HCT116 (cell line): ENCODE measurements at places on chromosomes 16 and 17. TPM values are rescaled to one million over a fixed set of nuclear protein-coding genes. Genes with fewer than 3 reads are reported as not detected.
A peak's percentile ranks its signal among the peaks of the same experiment; 100 is the strongest.

DNA sequence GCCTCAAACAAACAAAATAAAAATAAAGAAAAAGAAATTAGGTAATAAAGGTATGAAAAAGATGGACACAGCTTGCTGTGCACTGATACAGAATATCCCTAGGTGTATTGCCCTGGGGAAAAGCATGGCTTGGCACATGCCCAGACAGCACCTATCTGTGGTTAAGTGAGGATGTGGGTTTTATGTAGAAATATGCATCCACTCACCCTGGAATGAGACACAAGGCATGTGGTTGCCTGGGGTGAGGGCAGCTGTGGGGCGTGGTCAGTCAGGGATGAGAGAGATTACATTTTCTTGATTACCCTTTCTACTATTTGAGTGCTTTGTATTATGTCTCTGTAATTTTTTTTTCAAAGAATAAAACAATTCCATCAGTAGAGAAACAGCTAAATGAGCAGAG, 6.9 kb downstream of the PLLP start:
- DNase-seq = peak; percentile 28
- no peak overlapping the region for H3K4me3 ChIP-seq
- H3K36me3 ChIP-seq = no peaks in the 10 kb centered on the region
- no peak overlapping the region for H3K27ac ChIP-seq

DNA sequence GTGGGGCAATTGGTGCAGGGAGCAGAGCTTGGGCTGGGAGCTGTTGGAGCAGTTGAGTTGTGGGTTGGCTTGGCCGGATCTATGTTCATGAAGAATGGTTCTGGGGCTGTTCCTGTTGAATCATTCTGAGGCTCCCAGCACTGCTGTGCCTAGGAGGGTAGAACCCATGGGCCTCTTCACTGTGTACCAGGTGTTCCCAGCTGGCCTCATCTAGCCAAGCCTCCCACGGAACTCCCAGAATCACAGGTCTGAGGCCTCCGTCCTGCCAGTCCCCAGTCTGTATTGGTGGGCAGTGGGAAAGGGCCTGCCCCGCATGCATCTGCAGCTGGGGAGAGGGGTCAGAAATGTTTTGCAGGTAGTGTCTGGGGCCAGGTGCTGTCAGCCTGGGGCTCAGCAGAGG, 74.1 kb downstream of the MPRIP start:
- H3K27ac ChIP-seq = no peak overlapping the region
- no peak overlapping the region for H3K4me3 ChIP-seq
- no peaks in the 10 kb centered on the region for H3K27me3 ChIP-seq
- no peaks in the 10 kb centered on the region for H3K36me3 ChIP-seq

Gene ARHGAP27
- 46.7 TPM for total RNA-seq

DNA sequence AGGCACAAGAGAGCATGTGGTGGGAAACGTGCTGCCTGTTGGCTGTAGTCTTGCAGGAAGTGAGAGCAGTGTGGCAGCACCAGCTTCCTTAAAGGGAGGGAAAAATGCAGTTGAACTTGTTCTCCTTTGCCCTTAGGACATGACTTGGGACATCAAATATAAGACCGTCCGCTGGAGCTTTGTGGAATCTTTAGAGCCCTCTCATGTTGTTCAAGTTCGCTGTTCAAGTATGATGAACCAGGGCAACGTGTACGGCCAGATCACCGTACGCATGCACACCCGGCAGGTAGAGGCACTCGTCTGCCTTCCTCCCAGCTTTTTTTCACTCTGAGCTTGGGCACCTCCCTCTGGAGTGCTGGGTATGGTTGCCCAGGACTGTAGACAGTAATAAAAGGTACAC, 23.3 kb downstream of the GPR179 start:
- H3K36me3 ChIP-seq = peaks cover 14% of the 10 kb centered on the region
- DNase-seq = no peak
- 0 out of 2 replicates have a peak, but pooled peaks cover 2% of the 10 kb centered on the region for H3K4me1 ChIP-seq
- H3K4me3 ChIP-seq = no peak overlapping the region
- H3K27ac ChIP-seq = no peak overlapping the region
- no peaks in the 10 kb centered on the region for H3K27me3 ChIP-seq

Gene CBLN1
- total RNA-seq = not detected

DNA sequence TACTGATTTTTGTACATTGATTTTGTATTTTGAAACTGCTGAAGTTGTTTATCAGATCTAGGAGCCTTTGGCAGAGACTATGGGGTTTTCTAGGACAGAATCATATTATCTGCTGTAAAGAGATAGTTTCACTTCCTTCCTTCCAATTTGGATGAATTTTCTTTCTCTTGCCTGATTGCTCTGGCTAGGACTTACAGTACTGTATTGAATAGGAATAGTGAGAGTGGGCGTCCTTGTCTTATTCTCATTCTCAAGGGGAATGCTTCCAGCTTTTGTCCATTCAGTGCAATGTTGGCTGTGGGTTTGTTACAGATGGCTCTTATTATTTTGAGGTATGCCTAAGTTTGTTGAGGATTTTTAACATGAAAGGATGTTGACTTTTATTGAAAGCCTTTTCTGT, 290.1 kb downstream of the MAP2K4 start:
- no peaks in the 10 kb centered on the region for H3K4me1 ChIP-seq
- DNase-seq = no peak
- no peak overlapping the region for H3K4me3 ChIP-seq

Gene C16orf74
- total RNA-seq = 30.0 TPM

DNA sequence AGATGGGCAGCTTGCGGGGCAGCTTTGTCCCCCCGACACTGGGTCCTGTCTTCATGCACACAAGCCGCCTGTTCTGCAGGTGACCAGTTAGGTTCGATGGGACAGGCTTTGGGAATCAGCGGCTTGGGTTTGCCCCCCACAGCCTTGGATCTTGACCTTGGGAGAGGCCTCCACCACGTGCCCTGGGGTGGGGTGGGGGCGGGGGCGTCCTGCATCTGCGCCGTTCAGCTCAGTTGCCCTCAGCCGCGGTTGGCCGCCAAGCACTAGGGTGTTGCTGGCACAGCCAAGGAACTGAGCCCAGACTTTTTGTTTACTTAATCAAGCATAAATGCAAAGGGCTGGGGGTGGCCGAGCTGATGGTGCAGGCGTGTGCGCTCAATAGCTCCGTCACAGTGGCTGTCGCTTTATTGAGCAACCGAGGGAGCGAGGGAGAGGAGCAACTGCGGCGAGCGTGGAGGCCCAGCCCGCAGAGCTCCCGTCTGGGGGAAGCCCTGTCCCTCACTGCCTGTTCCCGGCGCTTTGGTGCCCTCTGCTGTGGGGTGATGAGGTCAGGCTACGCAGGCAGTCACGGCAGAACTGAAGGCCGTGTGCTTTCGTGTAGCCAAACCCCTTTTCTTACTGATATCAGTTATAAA, 33.9 kb downstream of the JPH3 start:
- peaks cover 19% of the 10 kb centered on the region for H3K27me3 ChIP-seq
- H3K4me1 ChIP-seq = peaks cover 10% of the 10 kb centered on the region
- peak; percentile 76 for DNase-seq
- H3K27ac ChIP-seq = peak overlapping the region; percentile 16; the same call in 1 of the 2 replicates

Gene CA7
- not detected for total RNA-seq

Gene PRSS22
- 20.2 TPM for total RNA-seq

GRCh38 chr17:75588596-75589011, 1.0 kb downstream of the MYO15B start:
- peak overlapping the region; percentile 60; the same call in 1 of the 2 replicates for H3K27ac ChIP-seq
- no peak for DNase-seq
- no peaks in the 10 kb centered on the region for H3K36me3 ChIP-seq
- no peaks in the 10 kb centered on the region for H3K27me3 ChIP-seq
- H3K4me1 ChIP-seq = peaks cover 24% of the 10 kb centered on the region

GRCh38 chr17:73500414-73500999, 143.7 kb downstream of the SDK2 start:
- H3K4me3 ChIP-seq = no peak overlapping the region
- peaks cover 59% of the 10 kb centered on the region for H3K27me3 ChIP-seq
- H3K4me1 ChIP-seq = no peaks in the 10 kb centered on the region

DNA sequence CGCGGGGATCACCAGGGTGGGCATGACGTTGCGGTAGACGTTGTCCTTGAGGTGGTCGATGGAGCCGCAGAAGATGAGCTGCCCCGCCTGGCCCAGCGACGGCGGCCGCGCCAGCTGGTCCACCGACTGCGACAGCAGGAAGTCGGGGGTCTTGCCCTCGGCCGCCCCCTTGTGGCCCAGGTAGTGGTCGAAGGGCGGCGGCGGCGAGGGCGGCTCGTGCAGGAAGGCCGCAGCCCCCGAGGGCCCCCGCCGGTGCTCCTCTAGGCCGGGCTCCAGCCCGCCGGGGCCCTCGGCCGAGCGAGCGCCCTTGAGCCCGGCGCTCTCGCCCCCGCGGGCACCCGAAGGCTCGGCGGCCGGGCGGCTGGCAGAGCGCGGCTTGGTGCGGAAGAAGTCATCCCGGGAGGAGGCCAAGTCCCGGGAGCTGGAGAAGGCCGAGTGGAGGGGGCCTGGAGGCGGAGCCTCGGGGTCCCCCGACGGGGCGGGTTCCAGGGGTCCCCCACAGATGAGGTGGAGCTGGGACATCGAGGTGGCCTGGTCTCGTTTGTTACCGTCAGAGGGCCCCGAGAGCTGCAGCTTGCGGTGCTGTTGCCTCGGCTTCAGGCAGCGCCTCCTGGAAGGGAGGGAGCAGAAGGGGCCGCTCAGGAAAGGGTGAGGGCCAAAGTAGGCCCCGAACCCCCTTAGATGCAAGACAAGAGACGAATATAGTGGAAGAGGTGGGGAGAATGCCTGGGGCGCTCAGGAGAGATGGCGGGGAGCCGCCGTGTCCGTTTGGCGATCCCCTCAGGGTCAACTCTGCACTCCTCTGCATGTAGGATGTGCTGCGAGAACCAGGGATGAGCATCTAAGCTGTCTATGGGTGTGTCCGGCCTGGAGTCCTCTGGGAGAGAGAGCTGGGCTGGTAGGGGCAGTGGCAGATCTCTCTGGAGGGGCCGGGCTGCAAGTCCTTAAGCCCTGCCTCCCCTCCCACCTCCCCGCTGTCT, 8.8 kb downstream of the FAM171A2 start:
- no peak overlapping the region for H3K27ac ChIP-seq
- H3K4me1 ChIP-seq = no peaks in the 10 kb centered on the region
- H3K4me3 ChIP-seq = no peak overlapping the region
- no peak for DNase-seq

Gene SAT2
- total RNA-seq = 54.9 TPM

DNA sequence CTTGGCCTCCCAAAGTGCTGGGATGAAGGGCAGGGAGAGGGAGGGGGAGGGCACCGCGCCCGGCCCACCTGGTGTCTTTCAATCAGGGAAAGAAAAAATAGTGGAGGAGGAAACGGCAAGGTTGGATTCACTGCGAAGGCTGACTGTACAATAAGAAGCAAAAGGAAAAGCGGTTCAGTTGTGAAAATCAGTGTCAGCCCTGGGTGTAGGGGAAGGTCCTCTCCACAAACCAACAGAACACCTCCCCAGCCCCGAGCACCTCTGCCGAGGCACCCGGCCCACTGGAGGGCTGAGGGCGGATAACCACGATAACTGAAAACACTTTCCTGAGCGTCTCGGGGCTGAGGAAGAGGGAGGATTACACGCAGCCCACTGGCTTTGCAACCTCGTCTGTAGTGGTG, 1.4 kb upstream of the SPG7 start:
- H3K27ac ChIP-seq = peak overlapping the region; percentile 98
- H3K36me3 ChIP-seq = peaks cover 12% of the 10 kb centered on the region
- peak overlapping the region; percentile 76 for H3K4me3 ChIP-seq

Gene KRT17
- not detected for total RNA-seq

Gene GPRC5C
- total RNA-seq = 54.4 TPM

- H3K4me3 ChIP-seq = no peak overlapping the region
- H3K4me1 ChIP-seq = no peaks in the 10 kb centered on the region
- H3K27ac ChIP-seq = no peak overlapping the region
- H3K36me3 ChIP-seq = no peaks in the 10 kb centered on the region
- peaks cover 29% of the 10 kb centered on the region; the same call in 1 of the 2 replicates for H3K27me3 ChIP-seq
Observed at GRCh38 chr17:74198694-74199093, 4.8 kb upstream of the RPL38 start.

DNA sequence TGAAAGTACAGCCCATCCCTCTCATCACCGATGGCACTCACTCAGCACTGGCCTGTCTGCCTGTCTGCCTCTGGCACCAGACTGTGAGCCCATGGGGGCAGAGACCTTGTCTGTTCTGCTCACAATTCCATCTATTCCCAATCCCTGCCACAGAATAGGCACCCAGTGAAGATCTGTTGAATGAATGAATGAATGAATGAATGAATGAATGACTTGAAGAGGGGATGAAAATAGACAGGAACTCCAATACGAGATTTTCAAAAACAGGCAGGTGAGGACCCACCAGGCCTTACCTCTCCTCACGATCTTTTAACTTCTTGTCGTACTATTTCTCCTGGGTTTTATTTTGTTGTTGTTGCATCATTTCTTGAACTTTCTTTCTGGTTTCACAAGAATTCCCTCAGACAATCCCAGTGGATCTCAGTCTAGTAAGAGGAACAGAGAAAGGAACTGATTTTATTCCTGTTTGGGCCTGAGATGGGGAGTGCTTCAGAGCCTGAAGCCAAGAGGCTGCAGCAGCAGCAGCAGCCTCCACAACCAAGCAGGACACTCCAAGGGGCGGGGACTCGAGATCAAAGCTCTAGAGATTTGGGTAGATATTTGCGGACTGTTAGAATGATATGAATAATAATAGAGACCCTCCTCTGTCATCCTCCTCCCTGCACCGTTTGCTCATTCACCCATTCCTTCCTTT, 17.7 kb downstream of the KRT9 start:
- no peaks in the 10 kb centered on the region for H3K27me3 ChIP-seq
- peaks cover 5% of the 10 kb centered on the region; the same call in 1 of the 2 replicates for H3K4me1 ChIP-seq
- H3K4me3 ChIP-seq = no peak overlapping the region
- DNase-seq = no peak
- no peak overlapping the region for H3K27ac ChIP-seq

- H3K4me3 ChIP-seq = no peak overlapping the region
- H3K27ac ChIP-seq = no peak overlapping the region
- H3K36me3 ChIP-seq = no peaks in the 10 kb centered on the region
- no peaks in the 10 kb centered on the region for H3K4me1 ChIP-seq
- DNase-seq = no peak
Observed at GRCh38 chr16:57178793-57179212, 7.0 kb downstream of the PSME3IP1 start.
